Endothelial cell (in vitro differentiated cells): ENCODE measurements at places on chromosomes 3 and 15. TPM values are rescaled to one million over a fixed set of nuclear protein-coding genes. Genes with fewer than 3 reads are reported as not detected.

The NTRK3 gene
- total RNA-seq = 6.4 TPM

The CLDN16 gene
- not detected for total RNA-seq

The SQOR gene
- 3.8 TPM for total RNA-seq

The CHDH gene
- 1.0 TPM for total RNA-seq

The MST1R gene
- total RNA-seq = 0.67 TPM

The CADPS gene
- 0.26 TPM for total RNA-seq

The CHAC1 gene
- total RNA-seq = 16.4 TPM

The DNAJB11 gene
- total RNA-seq = 71.2 TPM
